ENCODE measurements at places on chromosomes 2 and 18.

GRCh38 chr18:57095884-57096283, 51.0 kb upstream of the BOD1L2 start:
- peaks cover 17% of the 10 kb centered on the region for H3K27me3 ChIP-seq
- no peaks in the 10 kb centered on the region for H3K4me1 ChIP-seq
- no peak overlapping the region for H3K4me3 ChIP-seq
- no peaks in the 10 kb centered on the region for H3K36me3 ChIP-seq
- no peak overlapping the region for H3K27ac ChIP-seq
- no peak for DNase-seq

- peak; percentile 77 for DNase-seq
- peaks cover 51% of the 10 kb centered on the region for H3K27me3 ChIP-seq
- H3K4me3 ChIP-seq = peak within 1 kb of the TSS; percentile 28
- peaks cover 20% of the 10 kb centered on the region for H3K4me1 ChIP-seq
- no peaks in the 10 kb centered on the region for H3K36me3 ChIP-seq
These were observed at the start of gene MARCHF4 for GRCh38 chr2:216371721-216372702. TSS of gene MARCHF4 (minus strand) at chr2:216372483. CDS start at chr2:216370260, 2,223 bp downstream.

DNA sequence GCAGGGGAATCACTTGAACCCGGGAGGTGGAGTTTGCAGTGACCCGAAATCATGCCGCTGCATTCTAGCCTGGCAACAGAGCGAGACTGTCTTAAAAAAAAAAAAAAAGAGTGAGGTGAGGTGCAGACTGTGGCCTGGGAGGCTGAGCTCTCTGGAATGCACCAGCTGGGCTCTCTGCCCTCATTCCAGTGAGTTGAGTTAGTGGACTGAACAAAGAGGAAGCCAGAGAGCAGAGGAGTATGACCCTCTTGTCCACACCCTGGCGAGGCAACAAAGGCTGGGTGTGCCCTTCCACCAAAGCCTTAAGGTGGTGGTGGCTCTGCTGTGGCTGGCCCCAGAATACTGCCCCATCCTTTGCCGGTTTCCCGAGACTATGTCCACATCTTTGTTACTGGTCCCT, 71.3 kb upstream of the ACKR3 start:
- H3K27me3 ChIP-seq = peaks cover 3% of the 10 kb centered on the region
- no peak for DNase-seq
- H3K36me3 ChIP-seq = no peaks in the 10 kb centered on the region
- no peak overlapping the region for H3K27ac ChIP-seq

DNA sequence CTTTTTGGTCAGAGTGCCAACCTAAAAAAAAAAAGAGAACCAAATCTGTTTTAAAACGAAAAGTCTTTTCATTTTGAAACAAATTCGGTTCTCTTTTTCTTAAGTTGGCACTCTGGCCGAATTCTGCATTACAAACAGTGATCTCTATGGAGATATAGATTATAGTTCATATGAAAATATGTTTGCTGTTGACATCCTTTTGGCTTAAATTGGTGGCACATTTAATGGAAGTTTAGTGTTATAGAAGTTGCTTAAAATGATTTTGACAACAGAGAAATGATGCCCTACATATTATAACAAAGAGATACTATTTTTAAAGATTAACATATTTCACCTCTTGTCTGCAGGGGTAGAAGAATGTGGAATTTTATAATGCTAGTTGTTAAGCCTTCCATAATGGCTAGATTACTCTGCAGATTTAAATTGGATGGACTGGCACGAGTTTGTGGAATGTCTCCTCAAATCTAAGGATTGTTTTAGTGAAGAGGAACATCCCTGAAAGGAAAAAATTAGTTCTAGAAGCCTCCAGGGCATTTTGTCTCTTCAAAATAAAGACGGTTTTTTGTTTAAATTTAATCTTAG, 222.9 kb upstream of the CDH2 start:
- no peaks in the 10 kb centered on the region for H3K36me3 ChIP-seq
- DNase-seq = no peak

DNA sequence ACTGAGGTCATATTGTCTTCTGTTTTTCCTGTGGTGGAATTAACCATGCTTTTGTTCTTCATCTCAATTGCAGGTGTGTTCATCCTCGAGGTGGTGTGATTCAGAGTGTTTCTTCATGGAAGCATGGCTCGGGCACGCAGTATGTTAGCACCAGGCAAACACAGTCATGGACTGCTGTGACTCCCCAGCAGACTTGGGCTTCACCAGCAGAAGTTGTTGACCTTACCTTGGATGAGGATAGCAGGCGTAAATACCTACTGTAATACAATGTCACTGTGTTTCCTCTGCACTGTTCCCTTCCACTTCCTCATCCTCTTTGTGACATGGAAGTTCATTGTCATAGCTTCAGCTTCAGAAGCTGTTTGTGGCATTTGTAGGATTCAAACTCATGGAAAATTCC, 158.7 kb downstream of the HAUS1 start:
- H3K4me1 ChIP-seq = peaks cover 79% of the 10 kb centered on the region
- DNase-seq = no peak
- H3K4me3 ChIP-seq = no peak overlapping the region
- no peaks in the 10 kb centered on the region for H3K27me3 ChIP-seq
- peaks cover 64% of the 10 kb centered on the region for H3K36me3 ChIP-seq
- no peak overlapping the region for H3K27ac ChIP-seq

DNA sequence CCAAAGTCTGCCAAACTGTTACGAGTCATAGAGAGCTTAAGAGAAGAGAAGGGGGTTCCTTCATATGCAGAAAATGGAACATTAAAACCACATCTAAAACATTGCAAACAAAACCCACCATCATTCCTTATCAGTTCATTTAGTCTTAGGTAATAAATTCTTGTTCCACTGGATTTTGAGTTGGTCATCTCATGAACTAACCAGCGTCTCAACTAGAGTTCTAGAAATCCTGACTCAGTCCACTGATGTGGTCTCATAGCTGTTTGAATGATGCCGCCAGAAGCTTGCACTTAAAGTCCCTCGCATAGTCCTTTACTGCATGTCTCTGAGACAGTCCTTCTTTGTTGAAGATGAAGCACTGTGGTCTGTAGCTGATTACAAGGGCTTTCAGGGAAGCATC, 15.0 kb upstream of the CAB39 start:
- H3K27me3 ChIP-seq = no peaks in the 10 kb centered on the region
- peaks cover 5% of the 10 kb centered on the region for H3K36me3 ChIP-seq
- no peak overlapping the region for H3K27ac ChIP-seq
- no peak overlapping the region for H3K4me3 ChIP-seq
- no peak for DNase-seq
- peaks cover 20% of the 10 kb centered on the region for H3K4me1 ChIP-seq

DNA sequence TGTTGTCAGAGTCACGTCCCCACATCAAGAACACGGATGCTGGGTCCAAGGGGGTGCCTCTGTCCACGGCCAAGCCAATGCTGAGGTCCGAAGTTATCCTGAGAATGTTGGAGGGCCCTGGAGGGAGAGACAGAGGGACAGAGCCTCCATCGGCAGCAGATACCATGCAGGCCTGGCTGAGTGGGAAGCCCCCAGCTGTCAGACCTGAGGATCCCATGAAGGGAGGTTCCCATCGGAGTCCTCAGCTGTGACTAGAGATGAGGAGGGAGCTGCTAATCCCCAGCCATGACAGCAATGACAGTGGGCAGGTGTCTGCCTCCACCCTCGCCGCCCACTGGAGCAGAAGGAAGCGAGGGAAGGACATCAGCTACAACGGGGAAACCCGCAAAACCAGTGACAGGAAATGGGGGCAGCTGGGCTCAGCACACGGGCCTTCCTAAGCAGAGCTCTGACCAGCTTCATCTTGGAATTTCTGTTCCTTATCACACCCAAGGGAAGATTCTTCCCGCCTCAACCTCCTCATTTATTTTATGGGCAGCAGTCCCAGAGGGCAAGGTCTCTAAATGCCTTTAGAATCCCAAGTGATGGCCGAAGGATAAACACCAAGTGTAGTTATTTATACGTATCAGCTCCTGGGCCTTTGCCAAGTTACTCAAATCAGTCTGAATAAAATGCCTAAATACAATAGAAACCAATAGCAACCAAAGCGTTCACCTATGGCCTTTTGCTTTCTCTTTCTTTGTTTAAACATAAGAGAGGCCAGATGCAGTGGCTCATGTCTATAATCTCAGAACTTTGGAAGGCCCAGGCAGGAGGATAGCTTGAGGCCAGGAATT, 32.2 kb downstream of the FAM178B start:
- no peak overlapping the region for H3K4me3 ChIP-seq
- H3K4me1 ChIP-seq = peaks cover 15% of the 10 kb centered on the region
- H3K27me3 ChIP-seq = no peaks in the 10 kb centered on the region
- no peaks in the 10 kb centered on the region for H3K36me3 ChIP-seq
- peak overlapping the region; percentile 2 for H3K27ac ChIP-seq

GRCh38 chr18:666177-666576, 8.7 kb downstream of the TYMS start:
- no peak for DNase-seq
- peaks cover 6% of the 10 kb centered on the region for H3K4me1 ChIP-seq
- no peaks in the 10 kb centered on the region for H3K27me3 ChIP-seq
- no peak overlapping the region for H3K27ac ChIP-seq
- H3K36me3 ChIP-seq = peaks cover 67% of the 10 kb centered on the region

- no peak for DNase-seq
- H3K36me3 ChIP-seq = no peaks in the 10 kb centered on the region
- no peaks in the 10 kb centered on the region for H3K4me1 ChIP-seq
- H3K4me3 ChIP-seq = no peak overlapping the region
- no peaks in the 10 kb centered on the region for H3K27me3 ChIP-seq
- no peak overlapping the region for H3K27ac ChIP-seq
These were observed 43.6 kb downstream of the ERBB4 start for GRCh38 chr2:212495046-212495445.

DNA sequence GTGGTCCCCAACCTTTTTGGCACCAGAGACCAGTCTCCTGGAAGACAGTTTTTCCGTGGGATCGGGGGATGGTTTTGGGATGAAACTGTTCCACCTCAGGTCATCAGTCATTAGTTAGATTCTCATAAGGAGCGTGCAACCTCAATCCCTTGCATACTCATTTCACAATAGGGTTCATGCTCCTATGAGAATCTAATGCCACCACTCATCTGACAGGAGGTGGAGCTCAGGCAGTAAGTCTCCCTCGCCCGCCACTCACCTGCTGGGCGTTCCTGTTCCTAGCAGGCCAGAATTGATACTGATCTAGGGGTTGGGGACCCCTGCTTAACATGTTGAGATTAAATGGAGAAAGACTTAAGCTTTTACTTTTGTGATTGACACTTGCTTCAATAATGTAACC, 9.9 kb downstream of the NABP1 start:
- no peak for DNase-seq
- H3K36me3 ChIP-seq = peaks cover 53% of the 10 kb centered on the region
- peak overlapping the region; percentile 80 for H3K27ac ChIP-seq

DNA sequence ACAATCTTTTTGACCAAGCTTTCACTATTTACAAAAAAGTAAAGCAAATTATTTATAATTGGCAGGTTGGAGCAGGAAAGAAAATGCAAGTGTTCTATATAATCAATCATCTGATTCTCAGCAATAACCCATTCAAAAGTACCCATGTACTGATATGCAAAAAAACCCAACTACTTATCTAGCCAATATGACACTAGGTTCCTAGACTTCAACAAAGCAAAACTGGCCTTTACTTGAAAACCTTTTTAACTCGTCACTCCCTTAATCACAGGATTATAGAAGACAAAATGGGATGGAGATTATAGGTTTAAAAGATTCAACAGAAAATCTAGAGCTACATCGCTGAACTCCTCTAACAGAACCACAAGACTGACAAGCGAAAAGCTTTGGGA, 3.6 kb downstream of the TLK1 start:
- peak overlapping the region; percentile 53 for H3K4me3 ChIP-seq
- peaks cover 71% of the 10 kb centered on the region for H3K4me1 ChIP-seq
- DNase-seq = no peak
- no peaks in the 10 kb centered on the region for H3K27me3 ChIP-seq

DNA sequence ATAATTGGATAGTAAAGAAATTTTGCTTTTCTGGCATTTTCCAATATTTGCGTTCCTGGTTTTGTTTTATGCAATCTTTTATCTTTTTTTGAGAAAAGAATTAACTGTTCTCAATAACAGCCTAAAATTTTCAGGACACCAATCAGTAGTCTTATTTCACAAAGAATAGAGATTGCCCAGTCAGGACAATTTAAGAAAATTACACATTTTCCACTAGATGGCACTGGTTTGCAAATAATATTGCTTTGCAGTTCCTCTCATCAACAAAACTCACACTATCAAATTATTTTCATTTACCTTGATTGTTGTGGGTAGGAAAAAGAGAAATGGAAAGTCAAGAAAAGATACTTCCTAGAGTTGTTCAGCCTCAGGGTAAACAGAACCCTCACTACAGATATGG, 2.4 kb upstream of the RBM45 start:
- no peaks in the 10 kb centered on the region for H3K27me3 ChIP-seq
- H3K36me3 ChIP-seq = no peaks in the 10 kb centered on the region
- no peak for DNase-seq
- H3K4me3 ChIP-seq = no peak overlapping the region

GRCh38 chr2:150610670-150611279, 123.3 kb upstream of the RND3 start:
- no peak for DNase-seq
- no peaks in the 10 kb centered on the region for H3K4me1 ChIP-seq
- no peak overlapping the region for H3K4me3 ChIP-seq
- no peak overlapping the region for H3K27ac ChIP-seq
- H3K36me3 ChIP-seq = no peaks in the 10 kb centered on the region

DNA sequence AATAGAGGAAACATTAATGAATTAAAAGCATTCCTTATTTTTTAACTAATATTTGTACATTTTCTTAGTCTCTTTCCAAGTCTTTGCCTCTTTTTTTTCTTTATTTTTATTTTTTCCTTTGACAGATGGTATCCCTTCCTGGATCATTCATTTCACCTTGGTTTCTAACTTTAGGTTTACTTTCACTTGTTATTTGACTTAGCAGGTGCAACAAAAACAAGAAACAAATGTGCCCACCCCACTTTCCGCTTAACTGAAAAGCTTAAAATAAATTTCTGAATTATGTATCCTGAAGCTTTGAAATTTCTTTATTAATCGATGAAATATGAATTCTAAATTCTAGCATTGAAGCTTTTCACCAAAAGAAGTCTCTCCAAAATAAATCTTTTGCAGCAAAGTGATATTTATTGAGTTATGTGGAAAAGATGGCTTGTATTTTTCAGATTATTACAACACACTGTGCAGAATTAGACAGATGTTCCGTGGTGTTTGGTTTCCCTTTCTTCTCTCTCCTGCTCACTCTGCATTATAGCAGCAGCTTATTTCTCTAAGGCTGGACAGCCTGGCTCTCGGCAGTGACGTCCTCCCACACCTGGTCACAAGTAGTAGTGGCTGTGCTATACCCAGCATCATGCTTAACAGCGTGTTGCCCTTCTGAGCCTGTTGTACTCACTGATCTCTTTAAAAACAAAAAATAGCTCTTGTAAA, 99.1 kb upstream of the ZNF397 start:
- H3K27ac ChIP-seq = peak overlapping the region; percentile 30
- no peaks in the 10 kb centered on the region for H3K27me3 ChIP-seq
- H3K4me1 ChIP-seq = peaks cover 24% of the 10 kb centered on the region
- no peak overlapping the region for H3K4me3 ChIP-seq

GRCh38 chr2:172710584-172711047, 25.0 kb upstream of the RAPGEF4 start:
- no peak overlapping the region for H3K27ac ChIP-seq
- H3K4me3 ChIP-seq = no peak overlapping the region
- no peaks in the 10 kb centered on the region for H3K4me1 ChIP-seq
- H3K36me3 ChIP-seq = no peaks in the 10 kb centered on the region
